Fibroblast of the conjunctiva (primary cell): ENCODE measurements at places on chromosomes 6 and 20.
A peak's percentile ranks its signal among the peaks of the same experiment; 100 is the strongest.

- DNase-seq = no peak
Observed at GRCh38 chr6:1263850-1264377, 48.0 kb upstream of the FOXQ1 start.

GRCh38 chr20:46349742-46350056 is 41.4 kb upstream of the CDH22 start:
- no peak for DNase-seq

GRCh38 chr20:17699931-17700351 is at the start of gene BANF2:
Gene BANF2 (plus strand): TSS chr20:17699966. CDS start chr20:17725026, 25,060 bp downstream.
- no peak for DNase-seq

GRCh38 chr6:123940551-123940950 is 136.9 kb downstream of the NKAIN2 start:
- no peak for DNase-seq

- DNase-seq = no peak
Observed at GRCh38 chr6:7271205-7271534, 41.8 kb downstream of the SSR1 start.

DNA sequence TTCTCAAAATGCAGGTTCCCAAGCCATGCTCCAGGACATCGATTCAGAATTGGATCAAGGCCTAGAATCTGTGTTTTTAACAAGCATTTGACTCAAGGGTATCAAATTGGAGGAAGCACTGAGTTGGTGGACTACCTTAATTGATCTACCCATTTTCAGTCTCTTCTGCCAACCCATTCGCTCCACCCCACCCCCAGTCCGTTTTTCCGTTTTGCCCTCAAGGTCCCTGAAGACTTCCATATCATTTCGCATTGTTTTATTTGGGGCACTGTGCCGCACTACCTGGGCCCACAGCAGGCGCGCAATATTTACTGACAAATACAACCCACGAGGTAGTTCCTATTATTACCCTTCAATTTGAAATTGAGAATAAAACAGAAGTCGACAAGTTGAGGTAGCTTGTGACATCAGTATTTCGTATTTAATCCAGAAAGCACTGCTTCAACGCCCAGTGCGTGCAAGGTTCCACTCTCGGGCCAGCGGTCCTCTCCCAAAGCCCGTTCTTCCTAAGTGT is 557 bp upstream of the DHX35 start:
- DNase-seq = no peak

GRCh38 chr6:159577564-159577963 is 115.5 kb downstream of the SOD2 start:
- no peak for DNase-seq

GRCh38 chr20:21089391-21089790 is 16.8 kb downstream of the LINC00237 start:
- no peak for DNase-seq

- no peak for DNase-seq
Observed at GRCh38 chr20:42123981-42124473, 505.9 kb upstream of the CHD6 start.

DNA sequence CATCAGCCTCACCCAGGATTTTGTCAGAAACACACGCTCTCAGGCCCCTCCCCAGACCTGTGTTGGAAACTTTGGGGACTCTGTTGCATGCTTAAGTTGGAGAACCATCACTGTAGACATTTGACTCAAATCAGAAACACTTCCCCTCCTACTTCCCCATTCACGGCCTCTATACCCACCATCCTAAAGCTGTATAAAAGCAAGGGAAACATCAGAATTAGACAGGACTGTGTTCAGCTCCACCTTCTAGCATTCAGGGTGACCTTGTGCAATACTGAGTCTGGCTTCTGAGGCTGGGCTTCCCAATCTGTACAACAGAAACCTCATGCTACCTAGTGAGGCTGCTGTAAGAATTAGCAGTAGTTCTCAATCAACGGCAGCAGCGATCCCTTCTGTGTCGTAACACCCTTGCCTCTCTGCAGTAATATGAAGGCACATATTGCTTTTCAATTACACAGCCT is 252.3 kb downstream of the LY86 start:
- DNase-seq = no peak

DNA sequence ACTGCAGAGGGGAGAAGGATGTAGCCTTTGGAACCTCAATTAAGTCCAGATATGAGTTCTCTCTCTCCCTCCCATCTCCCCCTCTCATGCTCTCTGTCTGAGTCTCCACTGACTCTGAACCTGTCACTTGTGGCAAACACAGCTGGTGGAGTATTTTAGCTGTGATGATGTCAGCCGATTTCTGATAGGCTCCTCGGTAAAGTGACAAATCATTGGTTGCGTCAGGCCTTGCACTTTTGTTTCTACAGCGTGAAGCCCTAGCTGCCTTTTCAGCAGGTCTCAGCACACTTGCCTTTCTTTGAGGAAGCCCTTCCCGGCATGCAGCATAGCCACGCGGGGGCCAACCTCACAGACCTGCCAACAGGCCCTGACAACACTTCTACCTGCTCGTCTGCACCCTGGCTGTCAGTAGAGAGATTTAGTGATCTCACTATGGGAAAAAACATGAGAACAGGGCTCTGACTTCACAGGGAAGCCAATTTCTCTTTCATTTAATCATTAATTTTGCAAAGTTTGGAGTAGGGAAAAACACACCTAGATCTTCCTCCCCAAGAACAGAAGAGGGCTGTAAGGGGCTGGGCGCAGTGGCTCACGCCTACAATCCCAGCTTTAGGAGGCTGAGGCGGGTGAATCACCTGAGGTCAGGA is 84.4 kb downstream of the GMPR start:
- DNase-seq = no peak

DNA sequence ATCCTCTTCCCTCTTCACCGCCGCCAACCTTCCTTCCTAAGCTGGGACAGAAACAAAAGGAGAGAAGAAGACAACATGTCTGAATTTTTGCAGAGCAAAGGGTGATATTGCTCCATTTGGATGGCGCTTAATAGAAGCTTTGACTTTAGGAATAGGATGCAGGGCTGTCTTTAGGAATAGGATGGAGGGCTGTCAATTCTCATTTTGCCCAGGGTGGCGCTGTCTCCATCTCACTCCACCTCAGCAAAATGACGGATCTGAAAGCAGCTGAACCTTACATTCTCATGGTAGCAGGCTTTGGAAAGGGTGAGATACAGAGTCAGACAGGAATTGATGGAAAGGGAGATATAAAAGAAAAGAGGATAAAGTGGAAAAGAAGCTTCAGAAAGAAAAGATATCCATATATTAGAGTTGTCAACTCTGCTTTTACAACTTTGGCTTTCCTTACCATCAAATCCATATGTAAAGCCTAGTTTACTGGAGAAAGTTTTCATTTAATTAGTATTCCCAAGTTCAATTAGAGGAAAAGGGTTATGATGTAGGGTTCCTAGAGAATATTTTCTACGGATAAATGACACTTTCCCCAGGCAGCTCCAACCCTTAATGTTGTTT is 2.4 kb downstream of the MTCL3 start:
- no peak for DNase-seq

GRCh38 chr20:60877071-60877857 is 374.8 kb upstream of the CDH4 start:
- no peak for DNase-seq

DNA sequence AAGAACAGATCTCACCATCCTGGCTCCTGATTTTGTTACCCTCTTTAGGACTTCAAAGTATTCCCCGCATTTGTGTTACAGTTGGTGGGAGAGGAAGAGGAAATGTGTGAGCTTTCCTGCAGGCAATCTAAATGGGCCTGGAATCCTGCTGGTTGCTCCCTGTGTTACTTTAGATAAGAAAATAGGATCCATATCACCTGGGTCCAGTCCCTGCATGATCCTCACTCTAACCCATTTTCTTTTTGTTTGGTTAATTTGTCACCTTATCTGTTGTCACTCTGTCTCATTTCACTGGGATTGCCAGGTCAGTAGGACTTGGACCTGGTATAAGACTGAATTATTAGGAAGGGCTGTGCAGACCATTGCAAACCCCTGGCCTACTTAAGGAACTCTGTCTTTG is 175.9 kb upstream of the GJE1 start:
- DNase-seq = no peak

GRCh38 chr6:159256128-159256527 is 86.9 kb downstream of the FNDC1 start:
- no peak for DNase-seq

DNA sequence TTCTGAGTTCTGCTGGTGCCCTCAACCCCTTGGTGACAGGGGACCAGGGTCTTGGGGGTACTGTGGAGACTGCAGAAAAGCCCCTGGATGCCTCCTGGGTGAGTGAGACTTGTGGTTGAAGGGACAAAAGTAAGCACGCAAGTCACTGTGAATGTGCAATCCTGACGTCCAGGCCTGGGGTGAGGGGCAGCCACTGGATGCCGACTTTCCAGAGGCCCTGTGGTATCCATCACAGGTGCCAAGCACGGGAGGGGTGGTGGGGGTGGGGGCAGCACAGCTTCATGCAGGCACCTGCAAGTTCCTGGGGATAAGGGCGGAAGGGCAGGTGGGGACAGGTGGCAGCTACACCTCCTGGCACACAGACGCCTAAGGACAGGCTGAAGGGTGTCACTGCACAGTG is 20.1 kb upstream of the UBE2V1 start:
- DNase-seq = no peak

GRCh38 chr20:62800314-62801259 is 4.0 kb upstream of the OGFR start:
- no peak for DNase-seq

GRCh38 chr6:6997263-6998193 is 110.2 kb upstream of the RREB1 start:
- no peak for DNase-seq

DNA sequence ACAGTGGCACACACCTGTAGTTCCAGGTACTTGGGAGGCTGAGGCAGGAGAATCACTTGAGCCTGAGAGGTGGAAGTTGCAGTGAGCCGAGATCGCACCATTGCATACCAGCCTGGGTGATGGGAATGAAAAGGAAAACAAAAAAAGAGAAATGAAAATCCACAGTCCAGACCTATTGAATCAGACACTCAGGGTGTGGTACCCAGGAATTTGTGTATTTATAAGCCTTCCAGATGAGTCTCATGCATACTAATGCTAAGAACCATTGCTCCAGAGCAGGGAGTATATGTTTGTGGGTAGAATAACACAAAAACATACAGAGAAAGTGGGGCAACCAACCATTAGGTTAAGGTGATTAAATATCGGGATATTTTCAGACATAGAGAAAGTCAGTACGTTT is 36.1 kb upstream of the PLCB4 start:
- no peak for DNase-seq

GRCh38 chr6:10633216-10633615 is 61.2 kb downstream of the C6orf52 start:
- DNase-seq = peak; percentile 68

DNA sequence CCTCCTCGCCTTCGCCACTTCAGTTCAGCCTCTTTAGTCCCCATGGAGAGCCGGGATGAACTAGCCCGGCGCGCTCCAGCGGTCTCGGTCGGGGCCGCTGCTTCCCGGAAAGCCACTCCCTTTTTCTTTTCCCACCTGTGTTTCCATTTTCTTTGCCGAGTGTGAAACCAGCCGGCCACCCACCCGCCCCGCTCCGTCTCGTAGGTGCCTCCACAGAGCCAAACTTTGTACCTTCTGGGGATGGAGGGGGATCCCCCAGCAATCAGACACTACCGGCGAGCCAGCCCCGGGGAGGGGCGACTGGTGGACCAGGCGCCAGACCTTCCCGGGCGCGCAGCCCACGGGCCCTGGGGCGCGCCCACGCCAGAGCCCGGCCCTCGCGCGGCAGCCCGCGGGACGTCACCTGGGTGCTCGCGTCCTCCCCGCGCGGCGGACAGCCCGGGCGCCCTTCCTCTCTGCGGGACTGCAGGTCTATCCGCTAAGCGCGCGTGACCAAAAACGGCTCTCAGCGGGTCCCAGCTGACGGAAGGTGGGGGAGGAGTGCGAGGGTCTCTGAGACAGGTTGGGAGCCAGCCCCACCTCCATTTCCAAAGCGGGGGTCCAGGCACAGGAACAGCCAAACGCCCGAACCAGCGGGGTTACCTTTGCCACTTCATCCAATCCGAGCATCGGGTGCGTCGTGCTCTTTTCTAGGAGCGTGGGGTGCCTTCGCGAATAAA is at the start of gene MCHR2:
MCHR2 (minus strand) TSS at position 691 of the 719 bp plus-strand sequence. CDS start 38,076 bp downstream, outside the sequence.
- DNase-seq = no peak

DNA sequence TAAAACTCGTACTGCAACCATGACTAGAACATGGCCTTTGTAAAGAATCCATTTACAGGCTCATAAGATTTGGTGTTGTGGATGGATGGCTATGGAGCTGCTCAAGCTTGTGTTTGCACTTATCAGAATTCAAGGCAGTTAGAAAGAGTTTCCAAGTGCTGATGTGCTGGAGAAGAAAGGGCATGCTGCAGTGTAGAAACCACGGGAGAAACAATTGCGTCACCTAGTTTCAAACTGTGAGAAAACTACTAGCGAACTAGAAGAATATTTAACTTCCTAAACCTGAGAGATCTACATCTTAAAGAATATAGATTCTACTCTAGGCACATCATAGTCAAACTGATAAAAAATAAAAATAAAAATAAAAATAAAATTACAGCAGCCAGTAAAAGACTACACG is 116.2 kb downstream of the SGK1 start:
- DNase-seq = no peak

- DNase-seq = no peak
Observed at GRCh38 chr6:125022391-125022989, 60.3 kb downstream of the RNF217 start.

DNA sequence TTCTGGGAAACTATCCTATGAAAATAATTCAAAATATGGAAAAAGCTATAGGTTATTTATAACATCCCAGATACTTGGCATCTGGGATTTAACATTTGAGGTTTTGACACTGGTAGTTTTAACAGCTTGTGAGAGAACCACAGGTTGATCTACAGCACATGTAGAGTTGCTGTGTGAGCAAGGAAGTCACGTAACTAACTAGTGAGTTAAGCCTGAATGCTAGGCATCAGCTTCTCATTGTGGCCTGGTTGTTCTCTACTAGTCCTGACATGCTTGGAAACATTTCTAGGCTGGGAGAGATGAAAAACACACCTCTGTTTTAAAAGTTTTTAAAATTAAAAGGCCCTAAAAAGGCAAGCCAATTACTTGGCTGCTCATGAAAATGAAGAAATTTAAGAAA is 28.2 kb downstream of the ESF1 start:
- no peak for DNase-seq

- DNase-seq = no peak
Observed at GRCh38 chr6:56387621-56388414, 140.4 kb upstream of the COL21A1 start.

DNA sequence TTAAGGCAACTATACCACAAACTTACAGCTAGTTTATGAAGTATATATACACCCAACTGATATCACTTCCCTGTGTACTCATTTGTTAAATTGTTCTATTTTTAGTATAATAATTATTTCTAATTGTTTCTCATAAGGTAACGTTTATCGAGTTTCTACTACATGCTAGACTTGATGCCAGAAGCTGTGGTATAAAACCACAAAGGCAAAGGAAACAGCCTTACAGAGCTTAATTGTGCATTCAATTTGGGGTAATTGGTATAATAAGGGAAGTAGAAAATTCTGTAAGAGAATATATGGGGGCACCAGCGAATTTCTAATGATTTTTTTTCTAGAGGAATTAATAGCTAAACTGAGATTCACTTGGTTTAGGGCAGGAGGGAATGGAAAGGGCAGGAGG is 183.9 kb downstream of the GRM1 start:
- DNase-seq = no peak
